NCI-H1105 treated with DMSO at 0.1 percent for 48 hours (cell line): ENCODE measurements at places on chromosomes 12 and 14.

- DNase-seq, result no peak
Measured at GRCh38 chr14:87113286-87113685, 879.7 kb downstream of the GALC start.

- no peak for DNase-seq
Measured at GRCh38 chr14:105902131-105902898, 375.9 kb downstream of the TMEM121 start.

DNA sequence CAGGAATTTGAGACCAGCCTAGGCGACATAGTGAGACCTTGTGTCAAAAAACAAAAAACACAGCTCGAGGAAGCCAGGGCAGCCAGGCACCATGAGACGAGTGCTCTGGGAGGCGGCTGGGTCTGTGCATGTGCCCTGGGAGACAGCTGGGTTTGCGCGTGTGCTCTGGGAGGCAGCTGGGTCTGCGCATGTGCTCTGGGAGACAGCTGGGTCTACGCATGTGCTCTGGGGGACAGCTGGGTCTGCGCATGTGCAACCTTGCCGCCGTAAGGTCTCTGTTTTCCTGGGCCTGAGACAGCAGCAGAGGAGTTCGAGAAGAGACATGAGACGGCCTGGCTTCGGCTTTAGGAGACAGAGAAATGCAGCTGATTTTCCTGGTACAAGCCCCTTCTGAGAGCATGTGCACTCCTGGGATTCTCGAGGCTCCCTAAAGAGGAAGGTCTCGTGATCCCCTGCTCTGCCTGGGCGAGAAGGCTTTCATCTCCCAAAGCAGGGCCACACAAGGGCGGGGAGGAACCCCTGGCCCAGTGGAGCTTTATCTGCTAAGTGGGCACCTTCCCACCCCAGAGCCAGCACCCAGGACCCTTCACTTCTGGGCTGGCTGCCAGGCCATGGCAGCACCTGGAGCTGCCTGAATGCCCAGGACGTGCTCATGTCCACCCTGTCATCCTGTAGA lies 3.5 kb upstream of the BDKRB1 start:
- DNase-seq, result peak; percentile 26

- DNase-seq, result no peak
Measured at GRCh38 chr12:112176321-112177010, 51.1 kb downstream of the TRAFD1 start.

- no peak for DNase-seq
Measured at GRCh38 chr14:71482671-71483070, 449.6 kb upstream of the RGS6 start.
